SK-N-SH treated with all-trans-retinoic acid at 6 μM for 48 hours (cell line): ENCODE measurements at places on chromosomes 3 and 15.
A peak's percentile ranks its signal among the peaks of the same experiment; 100 is the strongest.

DNA sequence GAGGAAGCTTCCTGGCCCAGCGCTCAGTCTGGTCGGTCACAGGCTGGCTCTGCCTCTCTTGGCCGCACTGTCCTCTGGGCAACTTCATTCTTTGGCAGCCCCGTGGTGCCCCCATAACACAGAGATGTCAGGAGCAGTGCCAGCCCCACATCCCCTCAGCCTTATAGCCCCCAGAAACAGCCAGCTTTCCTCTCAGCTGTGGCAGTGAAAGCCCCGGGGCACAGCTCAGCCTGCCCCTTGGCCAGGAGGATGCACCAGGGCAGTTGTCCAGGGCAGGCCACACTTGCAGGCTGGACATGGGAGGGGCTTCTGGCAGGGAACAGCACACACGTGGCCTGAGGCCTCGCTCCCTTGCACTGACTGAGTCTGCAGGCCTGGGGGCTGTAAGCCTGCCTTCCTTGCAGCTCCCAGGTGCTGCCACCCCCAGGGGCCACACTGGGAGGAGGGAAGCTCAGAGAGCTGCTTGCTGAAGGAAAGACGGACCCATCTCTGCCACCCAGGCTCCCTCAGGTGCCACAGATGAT, 10.3 kb upstream of the RHO start:
- ATAC-seq: no peak

DNA sequence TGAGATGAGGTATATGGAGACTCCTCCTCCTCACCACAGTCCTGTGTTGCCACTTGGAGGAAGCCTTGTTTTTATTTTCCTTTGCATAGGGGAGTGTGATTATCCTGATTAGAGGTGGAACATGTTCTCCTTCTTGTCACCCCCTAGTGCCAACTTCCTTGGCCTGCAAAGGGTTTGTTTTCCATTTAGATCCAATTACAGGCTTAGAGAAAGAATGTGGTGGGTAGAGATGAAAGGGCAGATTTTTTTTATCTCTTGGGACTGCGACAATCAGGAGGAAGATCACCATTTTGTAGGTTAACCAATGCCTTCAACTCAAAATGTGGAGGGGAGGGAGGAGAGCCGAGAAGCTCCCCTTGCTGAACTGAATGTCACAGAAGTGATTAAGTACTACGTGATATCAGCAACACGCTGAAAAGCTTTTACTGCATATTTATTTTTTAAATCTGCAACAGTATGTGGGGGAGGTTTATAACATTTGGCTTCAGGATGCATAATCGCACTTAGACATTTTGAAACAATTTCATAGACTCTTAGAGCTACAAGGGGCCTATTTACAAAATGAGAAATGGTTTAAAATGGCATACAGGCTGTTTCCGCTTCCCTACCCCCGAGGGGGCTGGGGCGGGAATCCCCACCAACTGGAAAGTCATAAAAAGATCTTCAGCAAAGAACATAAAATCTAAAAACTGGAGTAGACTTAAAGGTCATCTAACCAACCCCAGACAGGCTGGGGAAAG, 2.4 kb downstream of the LMCD1 start:
- no peak for ATAC-seq

DNA sequence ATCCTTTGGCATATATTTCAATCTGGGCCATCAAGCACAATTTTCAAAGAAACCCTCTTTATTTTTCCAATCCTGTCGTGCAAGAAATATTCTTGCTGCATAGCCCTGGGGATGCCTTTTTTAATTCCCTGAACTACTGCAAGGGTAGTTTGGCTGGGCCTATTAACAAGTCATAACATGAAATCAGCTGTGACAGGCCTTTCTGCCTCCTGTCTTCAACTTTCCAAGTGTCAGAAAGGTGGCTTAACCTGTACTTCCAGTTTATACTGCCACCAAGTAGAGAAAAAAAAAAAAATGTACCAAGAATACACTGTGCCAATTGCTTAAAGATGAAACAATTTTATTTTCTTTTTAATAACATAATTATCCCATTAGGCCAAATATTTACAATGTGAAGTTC, 32.4 kb upstream of the SPPL2A start:
- no peak for ATAC-seq

GRCh38 chr3:34882764-34883163, 756.6 kb upstream of the ARPP21 start:
- no peak for ATAC-seq

- ATAC-seq: no peak
These were observed 55.4 kb downstream of the CYP19A1 start for GRCh38 chr15:51283026-51283425.

DNA sequence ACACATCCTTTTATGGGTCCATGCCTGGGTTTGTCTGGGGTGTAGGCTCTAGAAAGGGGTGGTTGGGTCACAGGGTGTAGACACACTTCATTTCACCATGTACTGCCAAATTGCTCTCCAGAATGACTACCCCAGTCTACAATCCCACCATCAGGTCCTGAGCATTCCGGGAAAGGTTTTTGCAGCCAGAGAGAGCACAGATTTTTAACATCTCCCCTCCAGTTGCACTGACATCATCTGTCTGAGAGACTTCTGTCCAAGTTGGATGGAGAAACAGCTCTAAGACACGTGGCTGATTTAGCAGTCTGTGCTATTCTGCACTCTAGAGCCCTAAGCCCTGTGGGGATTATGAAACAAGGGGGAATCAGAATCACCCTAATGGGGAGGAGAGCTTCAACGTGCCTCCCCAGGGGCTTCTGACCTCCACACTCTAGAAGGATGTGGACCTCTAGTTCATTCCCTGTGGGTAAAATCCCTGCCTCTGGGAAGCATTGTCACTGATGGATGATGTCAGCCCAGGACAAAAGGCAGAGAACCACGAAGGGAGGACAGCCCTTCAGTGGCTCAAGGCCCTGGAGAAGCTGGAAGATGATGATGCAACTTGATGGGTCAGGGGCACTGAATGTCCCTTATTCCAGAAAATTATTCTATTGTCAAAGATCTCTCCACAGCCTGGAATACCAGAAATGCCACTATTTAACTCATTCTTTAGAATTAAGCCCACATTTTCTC, 71.5 kb downstream of the CD200R1L start:
- no peak for ATAC-seq

- ATAC-seq: no peak
These were observed 35.9 kb downstream of the CD47 start for GRCh38 chr3:108054935-108055334.

DNA sequence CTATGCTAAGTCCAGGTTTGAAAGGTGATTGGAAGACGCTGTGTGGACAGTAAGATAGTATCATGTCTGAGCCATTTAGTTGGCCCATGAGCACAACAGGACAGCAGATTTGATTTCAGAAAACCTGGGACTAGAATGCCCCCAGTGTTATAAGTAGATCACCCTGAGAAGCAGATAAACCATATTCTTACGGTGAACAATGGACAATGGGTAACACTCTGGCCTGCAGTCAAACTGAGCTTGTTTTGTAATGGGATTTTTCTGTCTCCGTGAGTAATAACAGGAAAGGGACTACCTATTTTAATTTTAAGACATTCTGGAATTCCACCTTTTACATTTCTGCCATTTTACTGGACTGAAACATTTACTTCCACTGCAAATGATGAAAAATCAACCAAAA, 71.5 kb downstream of the LDHAL6B start:
- ATAC-seq: no peak

DNA sequence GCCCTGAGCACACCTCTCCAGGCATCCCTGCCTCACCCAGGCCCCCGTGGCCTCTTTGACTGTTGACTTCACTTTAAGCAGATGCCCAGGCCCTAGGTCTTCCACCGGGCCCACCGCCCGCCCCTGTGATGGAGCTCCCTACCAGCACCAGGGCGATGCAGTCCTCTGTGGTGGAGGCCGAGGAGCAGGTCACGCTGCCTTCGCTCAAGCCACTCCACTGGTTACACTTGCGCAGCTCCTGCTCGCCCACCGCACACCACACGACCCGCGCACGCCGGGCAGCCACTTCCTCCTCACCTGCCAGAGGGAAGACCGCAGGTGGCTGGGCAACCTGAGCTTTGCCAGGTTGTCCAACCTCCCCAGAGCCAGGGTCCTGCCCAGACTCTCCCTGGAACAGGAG, 16.0 kb downstream of the LTF start:
- no peak for ATAC-seq

GRCh38 chr3:148379763-148380382, 317.8 kb upstream of the AGTR1 start:
- peak; percentile 98 for ATAC-seq

DNA sequence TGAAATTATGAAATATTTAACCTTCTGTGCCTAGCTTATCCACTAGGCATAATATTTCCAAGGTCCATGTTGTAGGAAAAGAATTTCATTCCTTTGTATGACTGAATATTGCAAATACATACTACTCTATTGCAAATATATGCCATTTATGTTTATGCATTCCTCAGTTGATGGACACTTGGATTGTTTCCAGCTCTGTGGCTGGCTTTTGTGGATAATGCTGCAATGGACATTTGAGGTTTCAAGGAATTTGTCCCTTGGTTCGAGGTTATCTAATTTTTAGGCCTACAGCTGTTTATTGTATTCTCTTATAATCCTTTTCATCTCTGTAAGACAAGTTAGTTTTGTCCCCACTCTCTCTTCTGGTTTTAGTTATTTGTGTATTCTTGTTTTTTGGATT, 7.7 kb upstream of the AADACL2 start:
- no peak for ATAC-seq

DNA sequence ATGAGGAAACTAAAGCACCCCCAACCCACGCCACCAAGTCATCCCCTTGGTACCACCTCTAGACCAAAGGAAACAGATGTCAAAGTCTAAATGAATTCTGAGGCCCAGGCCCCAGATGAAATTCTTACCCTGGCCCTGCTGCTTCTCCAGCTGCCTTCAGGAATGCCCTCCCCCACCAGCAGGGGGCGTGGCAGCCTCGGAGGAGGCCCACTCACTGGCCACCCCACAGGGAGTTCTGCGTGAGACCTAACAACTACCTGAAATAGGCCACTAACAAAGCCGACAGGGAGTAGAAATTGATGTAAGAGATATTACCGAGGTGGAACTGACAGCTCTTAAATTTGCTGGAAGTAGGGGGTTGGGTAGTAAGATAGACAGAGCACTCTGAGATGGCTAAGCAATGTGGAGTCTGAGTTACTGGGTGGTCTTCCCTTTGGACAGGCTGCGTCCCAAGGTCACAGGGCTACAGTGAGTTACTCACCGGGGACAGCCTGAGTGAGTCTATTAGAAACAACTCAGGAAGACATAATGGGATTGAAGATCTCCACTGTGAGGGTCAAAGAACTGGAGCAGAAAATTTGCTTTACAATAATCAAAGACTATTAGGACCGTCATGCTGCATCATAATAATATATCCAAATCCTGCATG, 240.7 kb downstream of the SHOX2 start:
- ATAC-seq: no peak

DNA sequence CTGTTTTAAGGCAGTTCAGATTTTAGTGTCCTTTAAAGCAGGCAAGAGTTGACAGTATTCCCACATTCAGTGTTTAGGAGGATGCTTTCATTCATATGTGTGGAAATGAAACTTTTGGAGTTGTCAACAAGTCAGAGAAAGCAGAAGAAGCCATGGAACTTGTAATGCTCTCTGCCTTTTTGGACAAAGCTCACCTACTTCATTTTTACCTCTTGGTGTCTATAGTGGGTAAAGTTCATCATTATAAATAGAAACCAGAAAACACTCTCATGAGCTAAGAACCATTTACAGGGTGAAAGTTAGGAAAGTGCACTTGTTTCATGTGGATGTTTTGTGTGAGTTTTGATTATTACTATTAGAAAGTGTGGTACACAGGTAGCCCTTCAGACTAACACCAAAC, 9.2 kb upstream of the NFKBIZ start:
- ATAC-seq: no peak

DNA sequence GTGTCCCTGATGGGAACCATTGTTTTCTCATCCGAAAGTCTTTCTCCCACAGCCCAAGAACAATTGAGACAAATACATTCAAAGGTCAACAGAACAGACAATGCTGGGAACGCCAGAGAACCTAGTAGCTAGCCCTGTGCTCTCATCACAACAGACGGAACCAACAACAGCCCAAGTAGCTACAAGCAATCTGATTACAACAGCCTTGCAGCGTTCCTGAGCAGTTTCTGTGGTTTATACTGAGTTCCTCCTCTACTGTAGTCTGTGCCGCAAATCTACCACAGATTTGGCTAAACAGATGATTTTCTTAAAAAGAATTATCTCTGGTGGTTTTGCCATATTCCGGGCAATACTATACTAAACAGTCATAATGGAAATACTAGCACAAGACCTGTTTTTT, 435.6 kb downstream of the MECOM start:
- ATAC-seq: no peak

- ATAC-seq: peak; percentile 89
These were observed 479.8 kb downstream of the NAALADL2 start for GRCh38 chr3:175338775-175339535.

DNA sequence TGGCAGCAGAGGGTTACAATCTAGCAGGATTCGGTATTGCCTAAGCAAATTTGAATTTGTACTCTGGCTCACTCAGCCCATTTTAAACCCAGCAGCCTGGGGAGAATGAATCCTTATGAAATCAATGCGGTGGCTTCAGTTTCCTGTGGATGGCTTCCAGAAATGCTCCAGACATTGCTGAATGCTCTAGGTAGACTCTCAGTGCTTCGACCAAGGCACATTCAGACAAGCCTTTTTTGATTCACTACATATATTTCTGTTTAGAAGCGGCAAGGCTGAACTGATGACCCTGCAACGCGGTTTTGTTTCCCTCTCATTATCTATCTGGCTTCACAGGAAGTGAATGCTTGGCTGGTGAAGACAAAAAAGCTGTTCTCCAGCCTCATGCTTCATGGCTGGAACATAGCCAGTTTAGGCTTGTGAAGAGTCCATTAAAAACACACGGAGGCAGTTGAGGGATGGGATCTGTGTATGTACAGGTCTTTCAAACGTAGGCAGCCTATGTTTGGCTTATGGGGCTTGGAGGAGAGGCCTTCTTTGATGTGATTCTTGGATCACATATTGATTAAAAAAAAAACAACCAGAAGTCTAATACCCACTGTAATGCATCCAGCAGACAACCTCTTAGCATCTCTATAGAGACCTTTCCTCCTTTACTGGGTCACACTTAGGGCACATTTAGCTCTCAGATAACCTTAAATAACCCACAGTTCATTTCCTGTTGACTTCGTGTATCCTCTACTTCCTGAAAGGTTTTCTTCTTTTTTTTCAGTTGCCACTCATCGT, 400.2 kb upstream of the TBL1XR1 start:
- ATAC-seq: peak; percentile 61

DNA sequence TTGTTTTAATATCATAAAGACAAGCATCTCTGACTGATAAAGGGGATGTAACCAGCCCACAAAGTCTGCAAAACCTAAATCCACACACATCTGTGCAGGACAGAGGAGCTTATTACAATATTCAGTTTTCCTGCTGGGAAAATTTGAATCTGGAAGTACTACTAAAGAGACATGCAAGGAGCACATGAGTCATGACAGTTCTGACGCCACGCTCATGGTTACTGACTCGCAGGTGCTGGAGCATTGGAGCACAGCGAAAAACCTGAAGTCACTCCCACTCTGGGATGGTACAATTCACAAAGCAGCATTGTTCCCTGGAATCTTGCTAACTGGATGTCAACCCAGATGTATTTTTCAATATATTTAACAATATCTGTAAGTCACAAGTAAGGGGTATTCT, 7.6 kb upstream of the ISL2 start:
- 0 out of 3 replicates have a peak, but pooled peaks have one; percentile 24 for ATAC-seq
